Left cardiac atrium (tissue), 4 donors: ENCODE measurements at places on chromosomes 7 and 10. TPM values are rescaled to one million over a fixed set of nuclear protein-coding genes. Genes with fewer than 3 reads are reported as not detected.
A peak's percentile ranks its signal among the peaks of the same experiment; 100 is the strongest.

DNA sequence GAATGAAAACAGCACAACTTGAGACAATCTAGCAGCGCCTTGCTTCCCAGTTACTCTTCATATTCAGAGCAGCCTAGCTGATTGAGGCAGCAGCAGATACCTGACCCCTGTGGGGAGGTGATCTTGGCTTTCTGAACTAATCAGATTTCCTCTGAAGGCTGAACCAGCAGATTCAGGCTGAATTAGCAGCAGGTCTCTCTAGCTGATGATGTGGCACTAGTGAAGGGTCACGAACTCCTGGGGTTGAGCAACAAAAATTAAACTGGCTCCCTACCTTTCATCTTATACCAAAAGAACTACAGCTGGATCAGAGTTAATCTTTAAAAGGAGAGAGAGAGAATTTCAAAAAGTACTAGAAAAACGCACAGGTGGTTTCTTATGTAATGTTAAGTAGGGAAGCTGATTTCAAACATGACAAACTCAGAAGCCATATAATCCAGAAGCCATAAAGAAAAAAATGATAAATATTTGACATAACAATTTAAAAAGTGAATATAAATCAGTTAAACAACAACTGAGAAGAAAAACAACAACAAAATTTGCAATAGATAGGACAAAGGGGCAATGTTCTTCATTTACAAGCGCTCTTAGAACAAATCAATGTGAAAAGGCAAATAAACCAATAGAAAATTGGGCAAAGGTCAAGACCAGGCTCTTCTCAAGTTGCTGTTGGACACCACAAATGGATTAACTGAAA is 13.5 kb downstream of the SLC25A13 start:
- DNase-seq, result no peak

Gene CYP2C19
- 0.15 TPM for total RNA-seq

- no peak for DNase-seq
Observed at GRCh38 chr10:48948470-48949037, 8.9 kb upstream of the LRRC18 start.

GRCh38 chr7:131781-132482 is 60.4 kb upstream of the FAM20C start:
- peak; percentile 70 for DNase-seq

Gene GIMAP4
- total RNA-seq, result 40.4 TPM

Gene CLCN1
- not detected for total RNA-seq

DNA sequence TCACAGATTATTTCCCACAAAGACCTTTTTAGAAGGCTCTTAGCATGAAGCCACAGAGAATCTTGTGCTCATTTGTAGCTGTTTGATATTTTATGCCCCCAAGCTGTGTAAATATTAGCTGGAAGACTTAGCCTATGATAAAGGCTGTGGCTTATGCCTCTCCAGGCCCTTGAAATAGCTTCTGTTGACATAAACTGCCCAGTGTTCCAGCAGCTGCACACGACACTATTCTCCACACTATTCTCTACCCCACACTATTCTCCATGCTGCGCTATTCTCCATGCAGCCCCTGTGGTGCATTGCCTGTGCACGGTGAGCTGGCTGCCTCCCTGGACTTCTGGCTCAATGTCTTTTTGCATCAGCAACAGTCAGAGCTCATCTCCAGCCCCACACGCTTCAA is 13.1 kb downstream of the DDC start:
- no peak for DNase-seq

DNA sequence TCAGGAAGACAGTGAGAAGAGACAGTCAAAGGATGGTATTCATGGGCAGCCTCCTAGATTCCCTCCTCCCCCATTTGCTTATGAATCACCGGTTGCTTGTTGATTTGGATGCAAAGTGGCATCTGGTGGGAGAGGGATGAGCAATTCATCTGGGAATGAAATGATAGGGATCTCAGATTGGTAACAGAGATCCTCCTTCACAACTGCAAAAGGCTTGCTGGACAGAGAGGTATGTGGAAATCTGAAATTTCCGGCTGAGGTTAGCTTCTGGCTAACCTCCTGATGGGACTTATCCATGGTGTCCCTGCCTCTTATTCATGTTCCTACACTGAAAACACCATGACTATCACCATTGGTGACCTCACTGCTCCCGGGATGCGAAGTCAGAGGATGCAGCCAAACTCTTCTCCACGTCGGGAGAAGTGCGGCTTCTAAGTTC is 48.4 kb upstream of the PODXL start:
- DNase-seq, result no peak

DNA sequence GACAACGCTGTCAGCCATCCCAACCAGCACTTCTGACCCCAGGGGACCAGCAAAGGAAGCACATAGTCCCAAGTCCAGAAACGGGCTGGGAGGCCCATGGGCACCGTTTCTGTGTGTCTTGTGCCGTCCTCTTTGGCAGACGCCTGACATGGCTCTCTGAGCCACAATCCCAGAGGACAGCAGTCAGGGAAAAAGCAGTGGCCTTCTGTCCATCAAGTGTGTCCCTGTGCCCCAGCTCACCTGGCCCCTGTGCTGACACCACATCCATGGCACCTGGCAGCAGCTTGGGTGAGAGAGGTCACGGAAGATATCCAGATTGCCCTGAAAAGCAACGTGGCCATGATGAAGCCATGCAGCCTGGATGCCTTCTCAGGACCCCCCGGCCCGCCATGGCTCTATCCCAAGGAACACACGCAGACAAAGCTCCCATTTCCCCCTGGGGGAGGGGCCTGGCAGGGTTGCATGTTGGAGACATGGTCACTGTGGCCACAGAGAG is 38.1 kb upstream of the ANTXRL start:
- DNase-seq, result no peak

GRCh38 chr7:13794581-13794980 is 194.9 kb downstream of the ETV1 start:
- no peak for DNase-seq

DNA sequence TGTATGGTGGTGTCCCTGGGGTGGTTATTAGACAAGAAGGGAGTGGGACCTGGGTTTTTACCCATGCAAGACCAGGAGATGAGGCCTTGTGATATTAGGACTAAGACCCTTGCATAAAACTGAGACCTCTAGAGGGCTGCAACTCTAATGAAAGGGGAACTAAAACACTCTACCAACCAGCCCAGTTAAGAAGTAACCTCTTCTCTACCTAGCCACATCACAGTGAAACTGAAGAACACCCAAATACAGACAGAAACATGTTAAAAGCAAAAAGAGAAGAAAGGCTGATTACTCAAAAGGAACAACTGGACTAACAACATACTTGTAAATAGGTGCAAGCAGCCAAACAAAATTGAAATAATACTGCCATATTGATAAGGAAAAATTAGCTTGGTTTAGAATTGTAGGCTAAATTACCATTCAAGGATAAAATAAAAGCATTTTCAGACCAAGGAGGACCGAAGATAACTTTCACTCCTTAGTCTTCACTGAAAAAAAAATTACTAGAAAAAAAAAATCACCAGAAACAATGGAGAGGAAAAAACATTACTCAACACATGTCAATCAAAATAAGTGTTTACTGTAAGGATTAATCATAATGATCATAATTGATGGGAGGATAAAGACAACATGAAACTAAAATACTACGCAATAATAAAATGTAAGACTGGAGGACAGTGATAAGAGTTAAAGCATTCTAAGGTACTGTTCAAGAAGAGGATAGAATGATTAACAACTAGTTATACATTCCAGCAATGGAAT is 27.6 kb downstream of the ERLIN1 start:
- DNase-seq, result no peak

- DNase-seq, result no peak
Observed at GRCh38 chr7:108099713-108100112, 30.4 kb downstream of the LAMB4 start.

DNA sequence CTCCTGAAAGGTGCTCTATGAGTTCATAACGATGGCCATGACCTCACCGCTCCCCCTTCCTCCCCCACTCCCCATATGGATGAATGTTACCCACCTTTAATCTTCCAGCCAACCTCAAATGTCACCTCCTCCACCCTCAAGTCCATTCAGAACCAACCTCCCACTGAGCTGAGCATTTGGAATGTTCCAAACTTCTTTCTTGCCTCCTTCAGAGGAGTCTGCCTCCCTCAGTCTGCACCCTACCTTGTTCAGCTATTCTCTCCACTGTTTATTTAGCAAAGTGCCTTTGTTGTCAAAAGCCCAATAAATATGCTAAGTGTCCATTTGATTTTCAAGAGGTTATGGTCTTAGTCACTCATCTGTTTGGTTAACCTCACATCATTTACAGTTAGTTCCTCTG is 22.9 kb upstream of the MTPAP start:
- DNase-seq, result no peak

DNA sequence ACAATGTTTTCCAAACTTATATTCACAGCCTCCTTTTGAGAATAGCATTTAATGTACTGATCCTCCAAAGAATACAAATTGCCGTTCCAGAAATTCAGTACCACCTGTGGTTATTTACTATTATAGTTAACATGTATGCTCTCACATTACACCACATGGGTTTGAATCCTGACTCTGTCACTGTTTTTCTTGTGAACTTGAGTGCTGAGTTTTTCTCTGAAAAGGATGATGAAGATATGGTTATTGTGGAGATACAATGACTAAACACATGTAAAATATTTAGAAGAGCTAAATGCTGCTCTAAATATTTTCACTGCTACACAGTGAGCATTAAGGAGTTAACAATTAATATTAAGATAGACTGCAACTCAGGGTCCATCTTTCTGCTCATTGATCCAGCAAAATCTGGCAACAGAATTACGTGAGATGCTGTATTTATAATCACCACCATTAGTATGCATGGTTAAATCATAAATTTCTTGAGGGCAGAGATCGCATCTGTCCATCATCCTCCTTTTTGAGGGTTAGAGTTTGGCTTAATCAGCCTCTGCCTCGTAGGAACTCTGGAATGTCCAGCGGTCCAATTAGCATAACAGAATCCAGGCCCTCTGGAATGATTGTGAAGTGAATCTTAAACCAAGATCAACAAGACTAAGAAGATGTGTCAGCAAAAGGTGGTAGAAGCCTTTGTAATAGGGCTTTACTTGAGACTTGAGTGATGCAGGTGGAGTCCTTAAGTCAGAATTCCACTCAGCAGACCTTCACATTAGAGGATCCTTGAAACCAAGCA is 152.8 kb downstream of the MACC1 start:
- DNase-seq, result no peak

- no peak for DNase-seq
Observed at GRCh38 chr7:26549281-26549944, 257.8 kb downstream of the SNX10 start.

Gene CALML3
- not detected for total RNA-seq

Gene TMEM273
- 29.5 TPM for total RNA-seq

DNA sequence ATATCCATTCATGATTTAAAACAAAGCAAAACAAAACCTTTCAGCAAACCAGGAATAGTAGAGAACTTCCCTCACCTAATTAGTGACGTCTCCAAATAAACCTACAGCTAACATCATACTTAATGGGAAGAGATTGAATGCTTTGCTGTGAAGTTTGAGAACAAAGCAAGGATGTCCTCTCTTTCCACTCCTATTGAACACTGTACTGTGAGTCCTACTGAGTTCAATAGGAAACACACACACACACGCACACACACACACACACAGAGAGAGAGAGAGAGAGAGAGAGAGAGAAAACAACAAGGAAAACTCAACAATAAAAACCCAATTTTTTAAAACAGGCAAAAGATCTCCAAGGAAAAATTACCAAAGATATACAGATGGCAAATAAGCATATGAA is 32.3 kb downstream of the PODXL start:
- DNase-seq, result no peak

Gene NEUROG3
- total RNA-seq, result 0.27 TPM

- no peak for DNase-seq
Observed at GRCh38 chr10:58157076-58157766, 110.5 kb downstream of the IPMK start.

DNA sequence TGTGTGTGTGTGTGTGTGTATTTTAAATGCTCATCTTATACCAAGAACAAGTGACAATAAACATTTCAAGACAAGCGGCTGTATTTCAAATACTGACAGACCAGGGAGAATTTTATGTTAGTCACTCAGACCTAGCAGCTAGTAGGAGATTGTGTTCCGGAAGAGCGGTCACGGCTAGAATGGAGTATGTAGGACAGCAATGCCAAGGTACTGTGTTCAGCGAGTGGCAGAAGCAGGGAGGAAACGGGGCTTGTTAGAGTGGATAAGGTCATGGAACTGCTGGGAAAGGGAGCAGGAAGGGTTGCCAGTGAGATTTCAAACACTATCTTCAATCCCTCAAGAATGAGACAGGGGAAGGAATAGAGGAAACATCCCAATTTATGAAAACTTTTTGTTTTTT is 260.5 kb upstream of the PITRM1 start:
- no peak for DNase-seq

Gene PCGF5
- 46.3 TPM for total RNA-seq

DNA sequence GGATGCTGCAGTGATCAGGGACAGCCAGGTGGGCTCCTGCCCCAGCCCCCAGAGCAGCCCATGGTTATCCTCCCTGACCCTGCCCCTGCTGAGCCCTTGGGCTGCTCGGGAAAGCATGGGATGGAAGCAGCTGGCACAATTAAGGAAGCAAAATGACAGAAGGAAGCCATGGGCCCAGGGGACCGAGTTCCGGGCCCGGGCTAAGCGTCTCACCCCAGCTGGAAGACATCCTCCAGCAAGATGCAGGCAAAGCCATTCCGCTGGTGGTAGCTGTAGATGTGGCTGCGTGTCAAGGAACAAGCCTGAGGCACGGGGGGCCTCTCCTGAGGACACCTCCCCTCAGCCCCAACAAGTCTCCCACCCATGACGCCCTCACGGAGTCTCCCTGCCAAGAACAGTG is 1.1 kb downstream of the ATG9B start:
- DNase-seq, result no peak

DNA sequence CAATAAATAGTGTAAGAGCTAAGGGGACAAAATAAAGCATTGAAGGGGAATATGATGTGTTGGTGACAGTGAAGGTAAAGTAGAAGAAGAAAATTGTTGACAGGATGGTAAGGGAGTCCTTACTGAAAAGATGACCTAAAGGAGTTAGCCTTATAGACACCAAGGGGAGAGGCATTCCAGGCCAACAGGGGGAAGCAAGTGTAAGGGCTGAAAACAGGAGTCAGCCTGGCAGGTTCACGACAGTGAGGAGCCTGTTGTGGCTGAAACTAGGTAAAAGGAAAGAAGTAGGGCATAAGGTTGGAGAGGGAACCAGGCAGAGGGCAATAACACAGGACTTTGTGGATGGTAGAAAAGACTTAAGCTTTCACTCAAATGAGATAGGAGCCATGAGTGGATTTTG is 34.0 kb downstream of the PNLIPRP3 start:
- DNase-seq, result no peak

- no peak for DNase-seq
Observed at GRCh38 chr10:22704471-22704911, 9.9 kb downstream of the PIP4K2A start.

Gene BMPER
- 6.2 TPM for total RNA-seq

Gene LEP
- 37.1 TPM for total RNA-seq

Gene PNLIPRP3
- not detected for total RNA-seq

- DNase-seq, result no peak
Observed at GRCh38 chr7:157310676-157311185, 26.1 kb upstream of the DNAJB6 start.

DNA sequence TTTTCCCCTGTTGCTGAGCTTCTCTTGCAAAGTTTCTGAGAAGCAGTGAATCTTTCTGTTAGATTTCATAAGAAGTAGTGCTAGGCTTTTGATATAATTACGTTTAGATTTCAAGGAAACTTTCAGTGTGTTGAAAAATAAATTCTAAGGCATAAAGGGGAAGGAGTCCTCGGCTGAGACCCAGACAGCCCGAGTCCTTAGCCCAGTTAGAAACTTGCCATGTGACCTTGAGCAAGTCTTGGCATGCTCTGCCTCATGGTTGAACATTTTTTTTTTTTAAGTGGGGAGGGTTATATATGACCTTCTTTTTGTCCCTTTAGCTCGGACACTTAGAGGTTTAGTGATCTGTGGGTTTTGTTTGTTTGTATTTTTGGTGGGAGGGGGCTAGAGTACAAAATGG is 117.5 kb downstream of the TCF7L2 start:
- no peak for DNase-seq
